ENCODE measurements at places on chromosomes 3 and 15. TPM values are rescaled to one million over a fixed set of nuclear protein-coding genes. Genes with fewer than 3 reads are reported as not detected.

The NR1I2 gene
- total RNA-seq, result not detected

The FGD5 gene
- total RNA-seq, result 0.14 TPM

The KBTBD8 gene
- 2.4 TPM for total RNA-seq

The TMEM108 gene
- not detected for total RNA-seq

The GAP43 gene
- 0.14 TPM for total RNA-seq

The ITGA11 gene
- total RNA-seq, result 55.0 TPM

The HOMER2 gene
- 2.6 TPM for total RNA-seq

The CRELD1 gene
- 20.1 TPM for total RNA-seq
